ENCODE measurements at places on chromosomes 11 and 22.

- DNase-seq, result no peak
Measured at GRCh38 chr11:112345706-112346105, 85.0 kb upstream of the PLET1 start.

- DNase-seq, result no peak
Measured at GRCh38 chr11:44851496-44851895, 99.2 kb downstream of the TP53I11 start.

GRCh38 chr22:29040385-29041275 is 21.0 kb downstream of the C22orf31 start:
- DNase-seq, result peak; percentile 91

DNA sequence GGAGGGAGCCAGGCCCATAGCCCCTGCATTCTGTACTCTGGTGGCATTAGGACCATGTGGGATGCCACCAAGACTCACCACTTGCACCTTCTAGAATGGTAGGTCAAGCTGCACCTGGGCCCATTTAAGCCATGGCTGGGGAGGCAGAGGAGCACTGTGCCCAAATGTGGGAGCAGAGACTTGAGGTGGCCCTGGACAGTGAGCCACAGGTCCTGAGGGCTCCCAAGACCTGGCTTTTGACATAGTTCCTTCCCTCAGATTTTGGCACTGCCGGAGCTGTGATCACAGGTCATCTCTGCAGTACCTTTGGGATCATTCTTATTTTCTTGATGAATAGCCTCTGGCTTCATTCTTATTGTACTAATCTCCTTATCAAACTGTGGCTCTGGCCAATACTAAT is 43.2 kb downstream of the ST3GAL4 start:
- no peak for DNase-seq

- DNase-seq, result no peak
Measured at GRCh38 chr11:83220260-83220659, 26.7 kb downstream of the ANKRD42 start.

DNA sequence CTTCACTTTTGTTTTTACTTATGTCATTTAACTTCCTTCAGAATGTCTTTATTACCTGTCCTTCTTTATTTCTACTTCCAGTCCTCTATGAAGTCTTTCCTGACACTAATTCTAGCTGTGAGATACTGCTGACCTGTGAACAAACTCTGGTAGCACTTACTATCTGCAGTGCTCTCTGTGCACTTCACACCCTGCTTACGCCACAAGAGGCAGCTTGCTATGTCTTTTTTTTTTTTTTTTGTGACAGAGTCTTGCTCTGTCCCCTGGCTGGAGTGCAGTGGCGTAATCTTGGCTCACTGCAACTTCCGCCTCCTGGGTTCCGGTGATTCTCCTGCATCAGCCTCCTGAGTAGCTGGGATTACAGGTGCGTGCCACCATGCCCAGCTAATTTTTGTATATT is 10.7 kb downstream of the STIM1 start:
- DNase-seq, result no peak

DNA sequence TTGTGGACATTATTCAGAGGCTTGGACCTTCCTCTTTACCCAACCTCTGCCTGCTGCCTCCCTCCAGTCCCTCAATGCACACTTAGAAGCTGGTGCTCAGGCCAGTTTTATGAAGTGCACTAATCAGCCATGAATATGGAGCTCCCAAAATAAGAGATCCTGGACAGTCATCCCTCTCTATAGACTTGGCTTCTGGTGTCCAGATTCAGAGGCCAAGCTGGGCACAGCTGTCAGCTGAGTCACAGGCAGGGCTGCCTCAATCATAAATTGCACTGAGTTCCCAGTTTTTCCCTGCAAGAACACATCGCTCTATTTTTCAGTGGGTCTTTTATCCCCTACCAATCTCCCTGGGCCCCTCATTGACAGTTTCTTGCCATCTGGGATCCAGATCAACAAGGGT is 161.7 kb upstream of the CADM1 start:
- no peak for DNase-seq

GRCh38 chr11:121670266-121670665 is 217.5 kb upstream of the SORL1-AS1 start:
- DNase-seq, result no peak

Data from Ammon's horn (tissue), 1 donor.